ENCODE measurements at places on chromosomes 5 and 9.

GRCh38 chr5:128174951-128175350, 91.4 kb downstream of the SLC12A2 start:
- no peaks in the 10 kb centered on the region for H3K4me1 ChIP-seq
- H3K27ac ChIP-seq: no peak overlapping the region
- no peak for DNase-seq
- H3K4me3 ChIP-seq: no peak overlapping the region
- H3K36me3 ChIP-seq: peaks cover 21% of the 10 kb centered on the region
- H3K27me3 ChIP-seq: no peaks in the 10 kb centered on the region

- no peak for DNase-seq
- peaks cover 11% of the 10 kb centered on the region for H3K36me3 ChIP-seq
- no peak overlapping the region for H3K27ac ChIP-seq
- H3K27me3 ChIP-seq: peaks cover 34% of the 10 kb centered on the region
Observed at GRCh38 chr5:15502208-15502607, 2.2 kb downstream of the FBXL7 start.

DNA sequence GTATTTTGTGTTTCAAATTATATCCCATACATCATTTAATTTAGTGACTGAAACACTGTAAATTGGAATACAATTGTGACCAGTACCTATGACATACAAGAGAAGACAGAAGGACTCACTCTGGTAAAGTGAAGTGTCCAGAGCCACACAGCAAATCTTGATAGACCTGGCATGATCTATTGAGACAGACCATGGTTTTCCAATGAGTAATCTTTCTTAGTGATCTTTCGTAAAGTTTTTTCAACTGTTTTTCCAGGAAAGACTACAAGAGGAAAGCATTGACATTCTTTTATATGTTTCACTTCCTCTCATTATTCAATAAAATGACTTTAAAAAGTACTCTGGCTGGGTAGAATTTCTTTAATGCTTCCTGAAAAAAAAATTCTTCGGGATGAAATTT, 43.3 kb upstream of the ALDH1A1 start:
- H3K4me3 ChIP-seq: no peak overlapping the region
- DNase-seq: no peak
- no peaks in the 10 kb centered on the region for H3K36me3 ChIP-seq
- no peaks in the 10 kb centered on the region for H3K27me3 ChIP-seq

DNA sequence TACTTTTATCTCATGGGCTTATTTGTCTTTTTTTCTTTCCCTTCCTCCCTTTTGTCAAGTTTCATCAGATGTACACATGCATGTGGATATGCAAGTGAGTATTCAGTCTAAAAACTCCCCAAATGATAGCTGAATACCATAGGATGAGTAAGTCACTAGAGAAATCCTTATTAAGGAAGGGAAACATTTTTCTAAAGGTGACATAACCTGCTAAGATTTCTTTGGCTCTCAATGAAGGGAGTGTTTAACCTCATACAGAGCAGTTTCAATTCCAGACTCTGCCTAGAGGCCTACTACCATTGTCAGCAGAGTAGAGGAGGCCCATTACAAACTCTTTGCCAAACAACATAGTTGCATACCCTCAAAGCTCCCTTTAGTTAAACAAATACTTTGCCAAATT, 192.4 kb downstream of the ARHGEF28 start:
- H3K4me3 ChIP-seq: no peak overlapping the region
- H3K36me3 ChIP-seq: peaks cover 13% of the 10 kb centered on the region
- peak overlapping the region; percentile 29 for H3K27ac ChIP-seq

GRCh38 chr5:57042524-57042931, 90.6 kb upstream of the MIER3 start:
- H3K4me3 ChIP-seq: no peak overlapping the region
- H3K27ac ChIP-seq: no peak overlapping the region
- H3K36me3 ChIP-seq: no peaks in the 10 kb centered on the region
- no peaks in the 10 kb centered on the region for H3K4me1 ChIP-seq

- H3K27me3 ChIP-seq: peaks cover 56% of the 10 kb centered on the region
- peak overlapping the region; percentile 82 for H3K27ac ChIP-seq
- peak overlapping the region; percentile 94 for H3K4me3 ChIP-seq
- H3K4me1 ChIP-seq: peaks cover 22% of the 10 kb centered on the region
- H3K36me3 ChIP-seq: no peaks in the 10 kb centered on the region
Observed at GRCh38 chr9:36136894-36137391, 410 bp downstream of the GLIPR2 start.

GRCh38 chr9:19989213-19989612, 200.4 kb upstream of the SLC24A2 start:
- no peaks in the 10 kb centered on the region for H3K36me3 ChIP-seq
- no peak for DNase-seq
- no peak overlapping the region for H3K4me3 ChIP-seq
- H3K27me3 ChIP-seq: peaks cover 10% of the 10 kb centered on the region

DNA sequence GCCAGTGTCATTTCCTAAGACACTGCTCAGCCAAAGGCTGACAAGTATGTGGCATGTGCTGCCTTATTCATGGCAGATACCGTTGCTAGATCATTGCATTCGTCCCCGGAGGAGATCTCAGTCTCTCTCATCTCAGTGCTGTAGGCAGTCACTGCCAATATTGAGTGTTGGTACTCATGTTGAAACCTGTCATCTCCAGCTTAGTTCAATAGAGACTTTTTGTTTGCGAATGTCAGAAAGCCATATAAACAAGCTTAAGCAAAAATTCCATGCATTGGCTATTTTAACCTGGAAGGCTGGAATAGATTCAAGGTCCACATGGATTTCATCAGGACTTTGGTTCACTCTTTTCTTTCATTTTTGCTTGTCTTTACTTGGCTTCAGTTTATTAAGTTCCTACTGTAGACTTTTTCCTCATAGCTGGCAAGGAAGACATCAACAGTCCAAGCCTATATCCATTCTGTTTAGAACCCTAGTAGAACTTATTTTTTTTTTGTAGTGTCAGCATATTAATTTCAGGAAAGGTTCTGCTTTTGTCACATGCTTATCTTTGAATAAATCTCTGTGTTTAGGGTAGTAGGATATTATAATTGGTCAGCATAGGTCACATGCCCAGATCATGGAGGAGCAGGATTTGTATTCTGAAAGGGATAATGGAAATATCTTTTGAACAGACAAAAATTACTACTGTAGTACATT, 66.8 kb downstream of the FCHO2 start:
- no peak overlapping the region for H3K4me3 ChIP-seq
- no peaks in the 10 kb centered on the region for H3K27me3 ChIP-seq
- DNase-seq: no peak
- no peaks in the 10 kb centered on the region for H3K4me1 ChIP-seq
- H3K36me3 ChIP-seq: peaks cover 29% of the 10 kb centered on the region

GRCh38 chr5:157309796-157310195, 43.9 kb downstream of the CYFIP2 start:
- DNase-seq: no peak
- H3K4me1 ChIP-seq: peaks cover 3% of the 10 kb centered on the region
- no peak overlapping the region for H3K4me3 ChIP-seq
- peaks cover 14% of the 10 kb centered on the region for H3K36me3 ChIP-seq
- no peaks in the 10 kb centered on the region for H3K27me3 ChIP-seq

DNA sequence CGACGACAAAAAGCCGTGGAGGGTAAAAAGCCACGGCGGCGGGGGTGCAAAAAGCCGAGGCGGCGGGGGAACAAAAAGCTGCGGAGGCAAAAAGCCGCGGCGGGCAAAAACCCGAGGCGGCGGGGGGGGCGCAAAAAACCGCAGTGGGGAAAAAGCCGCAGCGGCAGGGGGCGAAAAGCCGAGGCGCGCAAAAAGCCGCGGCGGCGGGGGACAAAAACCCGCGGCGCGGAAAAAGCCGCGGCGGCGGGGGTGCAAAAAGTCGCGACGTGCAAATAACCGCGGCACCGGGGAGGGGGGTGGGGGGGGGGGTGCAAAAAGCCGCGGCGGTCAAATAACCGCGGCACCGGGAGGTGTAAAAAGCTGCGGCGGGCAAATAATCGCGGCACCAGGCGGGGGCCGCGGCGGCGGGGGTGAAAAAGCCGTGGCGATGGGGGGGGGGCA, 511.5 kb downstream of the FOXD4L5 start:
- H3K36me3 ChIP-seq: no peaks in the 10 kb centered on the region
- no peak overlapping the region for H3K4me3 ChIP-seq
- no peak overlapping the region for H3K27ac ChIP-seq
- no peak for DNase-seq

DNA sequence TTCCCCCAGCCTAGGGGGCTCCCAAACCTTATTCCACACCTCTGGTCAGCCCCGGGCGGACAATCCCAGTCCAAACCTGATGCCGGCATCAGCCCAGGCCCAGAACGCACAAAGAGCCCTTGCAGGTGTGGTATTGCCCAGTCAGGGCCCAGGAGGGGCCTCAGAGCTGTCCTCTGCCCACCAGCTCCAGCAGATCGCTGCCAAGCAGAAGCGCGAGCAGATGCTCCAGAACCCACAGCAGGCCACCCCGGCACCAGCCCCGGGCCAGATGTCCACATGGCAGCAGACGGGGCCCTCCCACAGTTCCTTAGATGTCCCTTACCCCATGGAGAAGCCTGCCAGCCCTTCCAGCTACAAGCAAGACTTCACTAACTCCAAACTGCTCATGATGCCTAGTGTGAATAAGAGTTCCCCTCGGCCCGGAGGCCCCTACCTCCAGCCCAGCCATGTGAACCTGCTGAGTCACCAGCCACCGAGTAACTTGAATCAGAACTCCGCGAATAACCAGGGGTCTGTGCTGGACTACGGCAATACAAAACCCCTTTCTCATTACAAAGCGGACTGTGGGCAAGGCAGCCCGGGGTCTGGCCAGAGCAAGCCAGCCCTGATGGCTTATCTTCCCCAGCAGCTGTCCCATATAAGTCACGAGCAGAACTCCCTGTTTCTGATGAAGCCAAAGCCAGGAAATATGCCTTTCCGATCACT, 27.6 kb upstream of the LTC4S start:
- H3K27me3 ChIP-seq: no peaks in the 10 kb centered on the region
- H3K4me1 ChIP-seq: peaks cover 25% of the 10 kb centered on the region
- no peak overlapping the region for H3K4me3 ChIP-seq
- DNase-seq: no peak
- H3K36me3 ChIP-seq: peaks cover 12% of the 10 kb centered on the region

DNA sequence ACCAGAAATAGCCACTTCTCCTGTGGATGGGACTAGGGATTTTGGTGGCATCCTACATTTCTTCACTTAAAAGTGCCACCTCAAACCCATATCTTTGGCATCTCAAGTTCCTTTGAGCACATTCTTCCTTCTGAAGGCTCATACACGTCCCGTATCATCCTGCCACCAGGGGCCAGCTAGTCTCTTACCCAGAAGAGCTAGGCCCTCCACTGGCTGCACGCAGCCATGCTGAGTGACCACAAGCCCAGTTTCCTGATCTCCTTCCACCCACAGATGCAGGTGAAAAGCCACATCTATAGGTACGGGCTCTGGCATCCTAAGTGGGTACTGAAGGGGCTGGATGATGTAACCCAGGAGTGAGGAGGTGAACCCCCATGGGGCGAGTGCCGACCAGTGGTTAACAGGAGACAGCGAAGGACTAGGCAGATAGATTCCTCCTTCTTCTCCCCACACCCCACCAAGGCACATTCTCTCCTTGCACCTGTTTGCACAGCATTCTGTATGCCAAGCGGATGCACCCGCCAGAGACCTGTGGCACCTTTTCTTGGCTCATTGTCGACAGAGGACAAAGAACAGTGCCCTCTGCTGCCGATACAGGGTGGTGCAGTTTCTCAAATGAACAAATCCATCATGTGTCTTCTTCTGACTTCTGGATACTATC, 14.4 kb upstream of the SCGB3A1 start:
- H3K4me1 ChIP-seq: peaks cover 9% of the 10 kb centered on the region
- DNase-seq: no peak
- H3K36me3 ChIP-seq: no peaks in the 10 kb centered on the region
- no peak overlapping the region for H3K27ac ChIP-seq
- no peak overlapping the region for H3K4me3 ChIP-seq
- no peaks in the 10 kb centered on the region for H3K27me3 ChIP-seq

- no peak for DNase-seq
- no peaks in the 10 kb centered on the region for H3K27me3 ChIP-seq
- no peaks in the 10 kb centered on the region for H3K36me3 ChIP-seq
- H3K4me1 ChIP-seq: peaks cover 30% of the 10 kb centered on the region
Observed at GRCh38 chr5:142225141-142225540, 99.7 kb downstream of the SPRY4 start.

DNA sequence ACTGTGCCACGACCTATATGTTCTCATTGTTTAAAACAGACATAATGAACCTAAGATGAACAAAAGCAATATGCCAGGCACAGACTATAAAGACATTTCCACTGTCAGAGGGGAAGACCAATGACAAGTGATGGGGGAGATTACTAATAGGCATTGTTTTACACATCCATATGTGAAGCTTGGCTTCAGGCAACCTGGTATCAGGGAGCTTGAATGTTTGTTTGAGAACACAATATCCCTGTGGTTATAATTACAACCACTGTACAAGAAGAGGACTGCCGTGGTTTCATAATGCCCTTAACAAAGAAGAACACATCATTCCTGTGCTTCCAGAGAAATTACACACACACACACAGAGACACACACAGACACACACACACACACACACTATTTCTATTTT, 385.7 kb downstream of the BNC2 start:
- H3K4me3 ChIP-seq: peak overlapping the region; percentile 30
- H3K36me3 ChIP-seq: no peaks in the 10 kb centered on the region
- H3K27ac ChIP-seq: peak overlapping the region; percentile 60
- peaks cover 25% of the 10 kb centered on the region for H3K4me1 ChIP-seq

GRCh38 chr5:66958980-66959641, 237.5 kb downstream of the CD180 start:
- no peak for DNase-seq
- H3K27me3 ChIP-seq: peaks cover 2% of the 10 kb centered on the region
- H3K4me3 ChIP-seq: peak overlapping the region; percentile 33
- H3K4me1 ChIP-seq: peaks cover 27% of the 10 kb centered on the region

DNA sequence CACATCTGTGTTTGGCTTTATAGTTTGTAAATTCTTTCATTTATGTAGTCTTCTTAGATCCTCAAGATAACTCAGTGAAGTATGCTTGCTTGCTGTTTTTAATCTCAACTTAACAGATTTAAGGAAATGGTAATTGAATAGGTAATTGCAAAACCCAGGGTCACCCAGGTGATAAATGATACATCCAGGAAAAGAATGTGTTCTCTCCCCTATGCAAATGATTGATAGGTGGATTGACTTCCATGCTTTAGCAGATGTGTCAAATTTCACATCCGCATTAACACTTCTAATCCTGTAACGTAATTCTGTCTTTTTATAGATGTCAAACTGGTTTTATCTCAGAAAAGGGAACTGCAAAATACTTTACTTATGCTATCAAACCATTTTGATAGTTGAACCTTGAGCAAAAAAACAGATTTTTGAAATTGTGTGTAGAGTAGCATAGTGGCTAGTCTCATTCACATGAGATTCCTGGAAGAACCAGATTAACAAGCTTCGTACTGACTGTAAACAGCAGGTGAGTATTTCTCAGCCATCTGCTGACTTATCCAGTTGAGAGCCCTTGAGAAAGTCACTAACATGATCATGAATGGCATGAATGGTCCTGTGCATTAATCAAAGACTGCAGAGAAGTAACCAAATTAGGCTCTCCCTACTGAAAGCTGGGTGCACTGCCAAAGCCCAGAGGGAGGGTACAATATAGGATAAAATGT, 86.7 kb upstream of the PAM start:
- peak overlapping the region; percentile 13 for H3K4me3 ChIP-seq
- H3K4me1 ChIP-seq: peaks cover 15% of the 10 kb centered on the region
- H3K27ac ChIP-seq: peak overlapping the region; percentile 80
- H3K36me3 ChIP-seq: no peaks in the 10 kb centered on the region
- no peak for DNase-seq

GRCh38 chr5:150172556-150172955, 6.0 kb downstream of the CDX1 start:
- no peak overlapping the region for H3K4me3 ChIP-seq
- no peak overlapping the region for H3K27ac ChIP-seq
- H3K4me1 ChIP-seq: peaks cover 27% of the 10 kb centered on the region
- no peaks in the 10 kb centered on the region for H3K36me3 ChIP-seq

GRCh38 chr9:111897601-111898137, 1.1 kb downstream of the UGCG start:
- H3K4me3 ChIP-seq: no peak overlapping the region
- no peak for DNase-seq
- no peaks in the 10 kb centered on the region for H3K27me3 ChIP-seq
- peaks cover 7% of the 10 kb centered on the region for H3K4me1 ChIP-seq
- no peak overlapping the region for H3K27ac ChIP-seq
